ENCODE measurements at places on chromosomes 6 and 20.

DNA sequence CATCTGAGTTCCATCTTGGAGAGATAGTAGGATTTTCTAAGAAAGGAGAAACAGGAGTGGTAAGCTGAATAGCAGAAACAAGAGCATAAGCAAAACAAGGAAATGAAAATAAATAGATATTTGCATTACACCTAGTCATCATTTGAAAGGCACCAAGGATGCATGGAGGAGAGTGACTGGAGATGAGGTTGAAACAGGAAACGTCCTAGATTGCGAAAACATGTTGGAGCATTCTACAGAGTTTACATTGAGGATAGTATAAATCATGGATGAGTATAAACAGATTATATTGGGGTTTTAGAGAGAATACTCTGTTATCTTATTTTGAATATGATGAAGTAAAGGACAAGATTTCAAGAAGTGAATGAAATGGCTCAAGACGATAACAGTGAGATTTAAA, 507.3 kb downstream of the EYS start:
- no peak for DNase-seq

- no peak for DNase-seq
Observed at GRCh38 chr6:35161266-35161665, 20.1 kb upstream of the TCP11 start.

DNA sequence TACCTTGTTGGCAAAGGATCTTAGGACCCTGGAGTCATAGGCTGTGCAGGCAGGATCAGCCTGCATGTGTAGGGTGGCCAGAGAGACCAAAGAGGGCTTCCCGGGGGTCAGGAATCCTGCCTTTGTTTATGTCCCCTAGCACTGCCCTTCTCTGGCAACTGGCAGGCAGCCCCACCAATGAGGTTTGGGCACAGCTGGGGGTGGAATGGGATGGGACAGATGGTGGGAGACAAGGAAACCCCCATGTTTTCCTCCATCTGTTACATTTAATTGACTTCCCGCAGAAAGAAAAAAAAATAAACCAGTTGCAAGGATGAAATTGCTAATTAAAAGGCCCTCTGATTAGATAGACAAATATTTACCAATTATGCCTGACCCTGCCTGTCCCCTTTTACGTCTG, 27.6 kb downstream of the CD40 start:
- no peak for DNase-seq

GRCh38 chr20:31516651-31517050, 2.4 kb downstream of the HM13 start:
- DNase-seq, result no peak

GRCh38 chr6:41045664-41046063, 3.4 kb downstream of the TSPO2 start:
- no peak for DNase-seq

GRCh38 chr6:94121094-94121493, 701.7 kb upstream of the EPHA7 start:
- no peak for DNase-seq

GRCh38 chr6:164415832-164416563, 893.4 kb downstream of the C6orf118 start:
- peak; percentile 6 for DNase-seq

GRCh38 chr6:18087396-18088165, 34.9 kb downstream of the NHLRC1 start:
- DNase-seq, result no peak

GRCh38 chr6:12238219-12238618, 51.9 kb upstream of the EDN1 start:
- DNase-seq, result no peak

- DNase-seq, result no peak
Observed at GRCh38 chr6:129009851-129010250, 126.9 kb downstream of the LAMA2 start.

DNA sequence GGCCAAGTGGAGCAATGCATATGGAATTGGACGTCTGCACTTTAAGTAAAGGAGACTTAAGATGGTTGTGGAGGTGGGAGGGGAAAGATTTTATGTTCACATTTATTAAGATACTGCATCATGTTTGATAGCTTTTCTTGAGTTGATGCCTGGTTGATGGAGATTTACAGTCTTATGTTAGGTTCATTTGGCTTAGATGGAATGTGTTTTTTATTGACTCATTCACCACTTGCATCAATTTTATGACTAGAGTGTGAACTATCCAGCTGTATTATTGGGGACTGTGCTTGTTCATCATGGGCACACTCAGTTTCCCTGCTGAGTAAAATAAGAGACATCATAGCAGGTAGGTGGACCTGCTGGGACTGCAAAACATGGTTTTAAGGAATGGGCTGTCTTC, 91.2 kb upstream of the SCP2D1 start:
- DNase-seq, result no peak

Measured in midbrain (tissue), 1 donor.